ENCODE measurements at places on chromosomes 2 and 18. TPM values are rescaled to one million over a fixed set of nuclear protein-coding genes. Genes with fewer than 3 reads are reported as not detected.

ANKRD30B gene
- total RNA-seq = not detected

ALMS1 gene
- 22.3 TPM for total RNA-seq

TMEM127 gene
- total RNA-seq = 24.3 TPM

PLGLB2 gene
- not detected for total RNA-seq
